ENCODE measurements at places on chromosomes 2 and 18. TPM values are rescaled to one million over a fixed set of nuclear protein-coding genes. Genes with fewer than 3 reads are reported as not detected.

The SCTR gene
- 0.43 TPM for total RNA-seq

The ARHGEF4 gene
- total RNA-seq: 5.1 TPM

DNA sequence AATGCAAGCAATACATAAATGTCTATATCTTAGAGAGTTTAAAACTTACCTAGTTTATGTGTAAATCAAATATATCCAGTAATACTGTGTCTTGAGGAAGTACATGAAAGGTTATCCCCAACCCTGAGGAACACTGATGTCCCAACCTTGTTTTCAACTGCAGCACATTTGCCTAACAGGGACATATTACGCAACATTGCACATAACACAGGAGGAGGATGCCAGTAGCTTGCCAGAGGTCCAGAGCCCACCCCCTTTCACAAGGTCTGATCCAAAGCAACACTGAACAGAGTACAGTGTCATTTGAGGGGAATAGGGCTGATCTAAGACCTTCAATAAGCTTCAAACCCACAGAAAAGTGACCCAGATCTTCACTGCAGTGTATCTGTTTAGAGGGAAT is 678.5 kb downstream of the ARHGAP15 start:
- peak; percentile 44 for DNase-seq

- no peak for DNase-seq
Observed at GRCh38 chr18:59802031-59802430, 97.8 kb upstream of the PMAIP1 start.

The INPP5D gene
- 4.6 TPM for total RNA-seq

GRCh38 chr2:127651971-127652550 is 6.1 kb downstream of the GPR17 start:
- peak; percentile 96 for DNase-seq

- DNase-seq: no peak
Observed at GRCh38 chr2:201156640-201157039, 26.3 kb upstream of the CASP10 start.

GRCh38 chr2:121611730-121612705 is 37.2 kb downstream of the CLASP1 start:
- DNase-seq: no peak

GRCh38 chr2:100548771-100549170 is 14.0 kb upstream of the PDCL3 start:
- DNase-seq: no peak

DNA sequence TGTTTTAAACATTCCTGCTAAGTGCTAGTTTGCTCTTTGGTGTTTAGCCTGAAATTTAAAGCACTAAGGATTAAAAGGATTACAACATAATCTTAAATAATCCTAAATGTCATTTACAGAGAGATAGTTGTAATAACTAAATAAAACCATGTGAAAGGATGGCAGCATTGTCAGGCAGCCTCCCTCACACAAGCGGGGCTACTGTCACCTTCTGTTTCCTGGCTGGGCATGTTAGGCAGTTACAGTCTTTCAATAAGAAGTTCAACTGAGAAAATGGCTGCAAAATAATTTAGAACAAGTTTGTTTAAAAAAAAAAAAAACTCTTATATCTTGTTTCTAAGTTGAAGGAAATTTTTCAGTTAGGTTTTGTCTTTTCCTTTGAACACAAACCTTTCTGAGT is 124.9 kb downstream of the ARHGAP15 start:
- no peak for DNase-seq

The STARD6 gene
- total RNA-seq: not detected

The EFR3B gene
- total RNA-seq: 3.8 TPM

- DNase-seq: no peak
Observed at GRCh38 chr2:230903231-230904150, 21.6 kb downstream of the GPR55 start.

DNA sequence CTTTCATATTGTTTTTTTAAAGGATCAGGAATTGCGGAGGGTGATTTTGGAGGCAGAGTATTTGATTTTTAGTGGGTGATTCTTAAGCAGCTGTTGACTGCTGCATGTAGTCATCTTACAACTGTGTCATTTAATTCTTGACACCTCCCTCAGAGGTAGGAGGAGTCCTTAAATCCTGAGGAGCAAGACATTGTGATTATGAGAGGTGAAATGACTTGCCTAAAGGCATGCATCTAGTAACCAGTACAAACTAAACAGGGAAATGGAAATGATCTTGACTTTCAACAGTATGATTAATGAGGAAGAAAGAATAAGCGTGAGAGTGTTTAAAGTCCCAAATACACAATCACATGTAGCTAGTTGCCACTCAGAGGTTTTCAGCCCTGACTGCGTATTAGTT is 440.7 kb downstream of the THSD7B start:
- DNase-seq: no peak

The SKOR2 gene
- total RNA-seq: not detected

DNA sequence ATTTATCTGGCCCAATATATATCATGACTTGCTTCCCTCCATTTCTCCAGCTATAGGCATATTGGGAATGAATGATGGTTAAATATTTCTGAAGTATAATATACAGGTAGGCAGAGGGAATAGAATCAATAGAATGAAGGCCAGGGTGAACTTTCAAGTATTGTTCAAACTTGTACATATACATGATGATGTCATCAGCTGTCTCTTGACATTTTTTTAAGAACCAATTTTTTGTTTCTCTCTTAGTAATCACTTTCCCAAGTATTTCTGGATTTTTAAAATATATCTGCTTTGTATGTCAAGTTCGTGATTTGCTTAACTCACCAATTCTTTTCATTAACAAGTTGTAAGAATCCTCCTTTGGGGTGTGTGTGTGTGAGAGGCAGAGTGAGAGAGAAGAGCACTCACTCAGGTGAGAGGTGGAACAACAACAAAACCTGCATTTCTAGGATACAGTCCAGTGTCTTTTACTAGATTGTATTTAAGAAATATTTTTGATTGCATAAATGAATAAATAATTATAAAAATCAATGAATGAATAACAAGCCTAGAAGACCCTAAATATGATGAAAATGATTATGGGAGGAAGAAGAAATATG is 1239.1 kb downstream of the LRP1B start:
- no peak for DNase-seq

DNA sequence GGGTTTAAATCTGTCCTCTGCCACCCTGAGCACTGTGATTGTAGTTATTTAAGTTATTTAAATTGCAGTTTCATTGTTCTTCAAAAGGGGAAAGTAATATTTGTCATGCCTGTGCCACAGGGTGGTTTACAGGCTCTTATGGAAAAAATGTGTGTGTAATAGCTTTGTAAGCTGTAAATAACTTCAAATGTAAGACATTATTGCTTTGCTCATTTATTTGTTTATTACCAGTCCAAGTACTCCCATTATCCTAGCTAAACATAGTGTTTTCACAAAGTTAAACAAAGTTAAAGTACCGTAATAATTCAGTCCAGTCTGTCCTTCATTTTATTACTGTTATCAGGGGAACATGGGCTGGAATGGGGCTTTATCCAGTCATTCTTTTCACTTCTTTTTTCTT is 43.4 kb upstream of the IGFBP2 start:
- no peak for DNase-seq

- no peak for DNase-seq
Observed at GRCh38 chr2:224440988-224441387, 39.1 kb upstream of the FAM124B start.

DNA sequence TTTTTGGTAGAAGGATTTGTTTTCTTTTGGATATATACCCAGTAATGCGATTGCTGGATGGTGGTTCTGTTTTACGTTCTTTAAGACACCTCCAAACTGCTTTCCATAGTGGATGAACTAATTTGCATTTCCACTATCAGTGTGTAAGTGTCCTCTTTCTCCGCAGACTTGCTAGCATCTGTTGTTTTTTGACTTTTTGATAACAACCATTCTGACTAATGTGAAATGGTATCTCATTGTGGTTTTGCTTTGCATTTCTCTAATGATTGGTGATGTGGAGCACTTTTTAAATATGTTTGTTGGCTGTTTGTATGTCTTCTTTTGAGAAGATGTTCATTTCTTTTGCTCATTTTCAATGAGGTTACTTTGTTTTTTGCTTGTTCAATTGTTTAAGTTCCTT is 260.9 kb upstream of the CWC22 start:
- no peak for DNase-seq
